Tibial nerve (tissue), 4 donors: ENCODE measurements at places on chromosomes 1 and 21. TPM values are rescaled to one million over a fixed set of nuclear protein-coding genes. Genes with fewer than 3 reads are reported as not detected.

TNFRSF18 gene
- total RNA-seq, result not detected

GBP4 gene
- total RNA-seq, result 14.7 TPM

NHLH1 gene
- total RNA-seq, result not detected

LRRN2 gene
- 3.6 TPM for total RNA-seq

SDE2 gene
- total RNA-seq, result 23.0 TPM

FALEC gene
- not detected for total RNA-seq

OR2L8 gene
- 0.63 TPM for total RNA-seq

FBXO44 gene
- 24.1 TPM for total RNA-seq

SPRR4 gene
- not detected for total RNA-seq

SLC35F3 gene
- 0.90 TPM for total RNA-seq

ANKRD13C gene
- 42.9 TPM for total RNA-seq

PYCR2 gene
- total RNA-seq, result 80.8 TPM

ZFP69B gene
- 2.3 TPM for total RNA-seq

OR10J4 gene
- total RNA-seq, result not detected

CATSPERE gene
- 1.5 TPM for total RNA-seq

TMEM51 gene
- 13.2 TPM for total RNA-seq

KRTAP19-3 gene
- not detected for total RNA-seq

ACTN2 gene
- total RNA-seq, result 0.90 TPM

UTS2 gene
- total RNA-seq, result 0.84 TPM

GBP1 gene
- total RNA-seq, result 51.8 TPM

ADAM30 gene
- total RNA-seq, result not detected

FHAD1 gene
- total RNA-seq, result 0.63 TPM

ZNF697 gene
- total RNA-seq, result 3.9 TPM

SLC2A5 gene
- 4.7 TPM for total RNA-seq

OVAAL gene
- total RNA-seq, result not detected

MPZ gene
- 570 TPM for total RNA-seq

CDC20 gene
- total RNA-seq, result 1.2 TPM

GSTM5 gene
- 2.4 TPM for total RNA-seq

AVPR1B gene
- total RNA-seq, result not detected
